ENCODE measurements at places on chromosomes 3 and 15.

DNA sequence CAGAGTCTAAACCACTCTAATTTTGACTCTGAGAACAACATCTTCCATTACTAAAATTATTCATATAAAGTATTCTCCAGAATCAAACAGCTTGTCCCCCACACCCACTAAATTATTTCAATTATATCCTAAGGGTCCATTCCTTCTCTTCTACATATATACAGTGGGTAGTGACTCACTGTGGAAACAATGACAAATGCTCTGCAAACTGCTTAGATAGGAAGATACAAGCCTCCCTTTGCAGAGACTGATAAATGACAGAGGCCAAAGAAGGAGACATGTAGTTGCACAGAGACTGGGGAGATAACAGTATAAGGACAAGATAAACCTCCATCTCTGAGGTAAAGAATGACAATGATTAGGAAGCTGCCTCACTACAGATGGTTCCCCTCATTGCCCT lies 1087.4 kb downstream of the AGBL1 start:
- no peak for DNase-seq

- DNase-seq = no peak
Measured at GRCh38 chr3:145623349-145623748, 537.6 kb downstream of the PLOD2 start.

DNA sequence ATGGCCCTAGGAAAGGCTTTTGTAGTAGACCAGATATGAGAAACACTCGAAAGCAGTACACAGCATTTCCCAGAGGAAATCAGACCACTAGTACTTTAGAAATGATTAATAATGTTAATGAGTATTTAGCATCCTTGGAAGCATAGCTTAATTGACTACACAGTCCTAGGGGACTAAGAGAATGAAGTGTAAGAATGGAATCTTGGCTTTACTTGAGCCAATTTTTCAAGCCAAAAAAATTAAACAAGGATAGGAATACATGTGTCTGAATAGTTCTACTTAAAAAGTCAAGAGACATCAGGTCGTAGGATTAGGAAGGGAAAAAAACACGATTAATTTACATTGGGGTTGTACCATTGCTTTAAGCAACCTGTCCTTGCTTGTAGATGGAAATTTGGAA lies 38.2 kb downstream of the DPPA2 start:
- no peak for DNase-seq

DNA sequence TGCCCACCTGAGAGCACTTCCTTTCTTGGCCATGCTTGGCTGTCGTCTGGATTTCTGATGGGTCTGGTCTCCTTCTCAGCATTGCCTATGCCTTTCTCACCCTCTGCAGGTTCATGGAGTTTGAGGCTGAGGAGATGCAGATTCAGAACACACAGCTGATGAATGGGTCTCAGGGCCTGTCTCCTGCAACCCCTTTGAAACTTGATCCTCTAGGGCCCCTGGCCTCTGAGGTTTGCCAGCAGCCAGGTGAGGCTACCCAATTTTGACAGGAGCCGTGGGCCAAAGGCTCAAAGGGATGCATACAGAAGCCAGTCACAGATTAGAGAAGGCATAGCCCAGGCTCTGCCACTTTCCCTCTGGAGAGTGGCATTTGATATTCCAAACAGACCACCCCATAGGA lies 10.5 kb downstream of the NUTM1 start:
- no peak for DNase-seq

DNA sequence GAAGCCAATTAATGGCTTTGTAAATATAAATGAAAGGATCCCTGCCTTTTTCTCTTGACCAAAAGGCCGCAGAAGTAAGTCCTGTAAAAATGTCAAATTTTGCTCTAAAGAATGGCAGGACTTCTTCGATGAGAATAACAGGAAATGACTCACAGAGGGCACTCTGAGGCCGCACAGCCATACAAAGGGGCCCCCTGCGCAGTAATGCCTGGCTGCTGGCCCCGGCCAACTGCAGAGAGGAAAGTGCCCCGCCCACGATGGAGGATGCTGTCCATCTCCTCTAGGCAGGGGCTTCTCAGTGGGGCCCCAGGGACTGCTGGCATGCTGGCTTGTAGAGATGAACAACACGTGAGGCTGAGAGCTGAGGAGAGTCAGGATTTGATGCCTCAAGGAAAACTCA lies 18.1 kb upstream of the SCN10A start:
- DNase-seq = peak; percentile 58

DNA sequence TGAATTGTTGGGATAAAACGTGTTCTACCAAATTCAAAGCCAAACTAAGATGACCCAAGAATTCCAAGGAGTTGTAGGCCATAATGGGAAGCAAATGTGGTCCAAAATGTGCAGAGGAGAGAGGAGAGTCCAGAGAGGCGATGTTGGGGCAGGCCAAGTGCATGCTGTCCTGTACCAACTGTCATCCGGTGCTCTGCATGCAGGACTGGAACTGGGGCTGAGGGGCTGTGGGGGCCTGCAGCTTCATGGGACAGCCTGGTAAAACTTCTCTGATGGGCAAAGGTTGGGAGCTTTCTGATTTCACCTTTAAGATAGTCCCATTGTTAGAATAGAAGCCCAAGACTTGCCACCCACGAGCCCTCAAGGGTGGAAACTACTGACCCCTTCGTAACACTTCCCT lies 831.4 kb downstream of the AGBL1 start:
- DNase-seq = no peak

DNA sequence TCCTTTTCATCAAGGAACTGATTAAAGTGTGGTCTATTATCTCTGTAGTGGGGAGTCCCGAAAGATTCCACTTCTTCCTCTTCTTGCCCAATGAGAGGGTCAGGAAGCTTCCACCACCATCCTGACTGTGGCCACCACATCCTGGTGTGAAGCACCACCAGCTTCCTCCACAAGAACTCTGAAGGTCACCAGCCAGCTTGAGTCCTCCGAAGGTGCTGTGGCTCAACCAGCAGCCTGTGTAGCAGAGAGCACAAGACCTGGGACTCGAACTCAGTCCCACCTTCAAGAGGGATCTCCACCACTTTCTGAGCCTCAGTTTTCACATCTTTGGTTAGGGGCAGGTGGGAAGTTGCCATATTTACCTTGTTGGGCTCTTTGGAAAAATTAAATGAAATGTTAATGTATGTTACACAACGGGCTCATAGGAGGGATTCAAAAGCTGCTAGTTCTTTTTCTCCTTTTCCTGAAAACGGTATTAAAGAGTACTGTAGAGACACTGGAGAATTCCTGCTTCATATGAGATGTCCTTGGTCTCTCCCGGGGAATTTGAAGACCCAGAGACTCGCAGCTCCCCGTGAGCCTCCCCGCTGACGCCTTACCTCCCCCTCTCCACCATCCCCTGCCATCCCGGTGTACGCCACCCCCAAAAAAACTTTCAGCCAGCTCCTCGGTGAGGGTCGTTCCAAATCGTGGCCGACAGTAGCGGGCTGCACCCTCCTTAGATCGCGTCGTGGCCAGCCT lies 816 bp upstream of the ACAN start:
- DNase-seq = no peak

DNA sequence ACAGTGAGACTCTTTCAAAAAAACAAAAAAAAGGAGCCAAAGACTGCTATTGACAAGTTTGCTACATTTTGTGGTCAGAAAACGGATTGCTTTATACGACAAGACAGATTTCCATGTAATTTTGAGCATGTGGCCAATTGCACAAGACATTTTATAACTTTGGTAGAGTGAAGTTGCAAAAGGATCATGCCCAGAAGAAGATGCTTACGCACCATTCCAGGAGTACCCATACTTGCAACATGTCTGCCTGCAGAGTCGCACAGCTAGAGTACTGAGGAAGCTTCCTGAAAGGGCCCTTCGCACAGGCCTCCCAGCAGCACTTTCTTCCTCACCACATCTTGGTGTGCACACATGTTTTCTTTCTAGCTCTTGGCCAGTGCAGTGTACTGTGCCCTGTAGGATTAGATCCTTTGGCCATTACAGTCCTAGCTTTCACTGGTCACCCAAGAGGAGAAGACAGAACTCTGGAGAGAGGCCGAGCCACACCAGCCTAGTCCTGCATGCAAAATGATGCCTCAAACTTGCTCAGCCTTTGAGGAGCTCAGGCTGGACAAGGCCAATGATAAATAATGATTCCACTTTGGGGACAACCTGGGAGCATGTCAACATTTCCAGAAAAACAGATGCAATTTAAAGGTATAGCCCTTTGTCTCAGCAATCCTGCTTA lies 11.7 kb downstream of the CHDH start:
- no peak for DNase-seq

GRCh38 chr15:52503788-52504496 lies 24.7 kb downstream of the MYO5A start:
- no peak for DNase-seq

GRCh38 chr3:42742259-42742658 lies 30.8 kb downstream of the CCDC13 start:
- DNase-seq = no peak

DNA sequence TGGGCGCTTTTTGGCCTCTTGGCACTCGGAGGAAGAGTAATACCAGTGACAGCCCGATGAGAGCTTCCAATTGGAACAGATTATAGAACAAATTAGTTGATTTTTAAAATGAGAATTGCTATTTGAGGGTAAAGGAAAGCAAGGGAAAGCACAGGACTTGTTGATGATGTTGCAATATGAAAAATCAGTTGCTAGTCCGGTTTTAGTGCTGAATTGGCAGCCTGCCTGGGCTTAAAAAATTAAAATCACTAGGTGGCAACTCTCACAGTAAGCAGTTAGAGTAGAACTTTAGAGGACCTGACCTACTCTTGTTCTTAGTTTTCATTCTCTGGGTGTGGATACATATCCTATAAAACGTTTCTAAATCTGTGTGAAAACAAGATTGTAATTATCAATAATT lies 2.1 kb upstream of the SCAANT1 start:
- no peak for DNase-seq

- DNase-seq = no peak
Measured at GRCh38 chr3:172869368-172869771, 118.8 kb downstream of the ECT2 start.

DNA sequence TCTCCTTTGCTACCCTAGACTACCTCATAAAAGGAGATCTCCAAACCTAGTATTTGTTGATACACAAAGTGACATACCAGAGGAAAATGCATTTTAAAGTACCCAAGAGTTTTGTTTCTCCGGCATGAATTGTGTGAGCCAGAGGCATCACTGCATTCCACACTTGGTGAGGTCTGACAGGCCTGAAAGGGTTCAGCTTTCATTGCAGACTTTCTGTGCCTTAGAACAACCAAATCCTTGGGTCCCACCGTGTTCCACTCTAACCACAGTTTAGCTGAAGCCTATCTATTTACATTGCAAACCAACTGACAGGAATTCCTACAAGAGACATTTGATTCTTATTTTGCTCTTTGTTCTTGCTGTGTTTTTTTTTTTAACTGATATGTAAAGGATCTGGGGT lies 21.0 kb upstream of the EID1 start:
- DNase-seq = no peak

- DNase-seq = no peak
Measured at GRCh38 chr15:71800835-71801745, 9.3 kb upstream of the NR2E3 start.

DNA sequence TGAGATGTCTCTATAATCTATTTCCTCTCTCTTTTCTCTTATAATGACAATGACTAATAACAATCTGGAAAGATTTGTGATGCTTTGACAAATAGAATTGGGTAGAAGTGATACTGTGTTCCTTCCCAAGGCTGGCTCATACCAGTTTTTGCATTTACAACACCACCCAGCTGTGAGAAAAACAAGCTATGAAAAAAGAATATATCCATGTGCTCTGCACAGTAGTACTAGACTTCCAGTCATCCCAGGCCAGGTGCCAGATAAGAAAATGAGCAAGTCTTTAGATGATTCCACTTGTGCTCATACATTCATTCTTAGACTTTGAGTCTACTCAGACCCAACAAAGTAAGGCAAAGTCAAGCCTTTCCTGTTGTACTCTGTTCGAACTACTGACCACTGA lies 350.2 kb upstream of the POU1F1 start:
- no peak for DNase-seq

DNA sequence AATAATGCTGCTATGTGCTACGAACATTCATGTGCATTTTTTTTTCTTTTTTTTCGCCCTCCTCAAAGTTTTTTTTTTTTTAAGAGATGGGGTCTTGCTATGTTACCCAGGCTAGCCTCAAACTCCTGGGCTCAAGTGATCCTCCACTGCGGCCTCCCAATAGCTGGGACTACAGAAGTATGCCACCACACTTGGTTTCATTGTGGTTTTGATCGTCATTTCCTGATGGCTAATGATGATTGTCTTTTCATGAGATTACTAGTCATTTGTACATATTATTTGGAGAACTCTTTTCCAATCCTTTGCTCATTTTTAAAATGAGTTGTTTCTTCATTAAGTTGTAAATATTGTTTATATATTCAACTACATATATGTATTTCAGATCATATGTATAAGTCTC lies 48.8 kb downstream of the FBXO22 start:
- DNase-seq = no peak

DNA sequence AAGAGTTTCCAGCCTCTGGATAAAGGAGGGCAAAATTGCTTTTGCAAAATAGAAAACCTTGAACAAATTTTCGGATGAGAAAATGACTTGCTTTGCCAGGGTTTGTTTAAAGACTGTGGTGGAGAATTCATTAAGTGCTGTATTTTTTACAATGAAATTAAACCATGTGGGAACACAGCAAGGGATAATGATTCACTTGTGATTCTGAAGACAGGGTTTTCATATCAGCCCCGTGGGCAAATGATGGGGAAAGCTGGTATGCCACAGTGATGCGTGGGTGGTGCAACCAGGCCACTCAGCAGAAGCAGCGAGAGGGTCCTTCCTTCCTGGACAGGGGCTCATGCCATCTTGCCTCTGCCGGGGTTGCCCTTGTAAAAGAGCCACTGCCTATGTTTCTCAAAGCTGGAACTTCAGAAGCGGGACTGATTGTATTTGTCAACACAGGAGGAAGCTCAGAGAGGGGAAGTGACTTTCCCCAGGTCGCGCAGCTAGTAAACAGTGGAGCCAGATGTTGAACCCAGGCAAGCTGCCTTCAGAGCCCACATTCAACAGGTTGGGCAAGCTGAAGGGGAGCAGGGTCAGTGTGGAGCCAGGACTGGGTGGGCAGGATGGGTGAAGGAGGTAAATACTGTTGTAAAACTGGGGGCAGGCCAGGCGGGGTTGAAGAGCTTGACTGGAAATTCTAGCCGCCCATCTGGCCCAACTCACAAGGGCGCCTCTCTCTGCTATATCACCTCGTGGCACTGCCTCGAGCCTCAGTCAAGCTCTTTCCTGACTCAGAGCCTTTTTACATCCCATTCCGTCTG lies 79.1 kb downstream of the TOP2B start:
- no peak for DNase-seq

- DNase-seq = no peak
Measured at GRCh38 chr3:29335943-29336342, 55.1 kb downstream of the RBMS3 start.

- no peak for DNase-seq
Measured at GRCh38 chr15:94682171-94682570, 450.8 kb downstream of the MCTP2 start.

- peak; percentile 21 for DNase-seq
Measured at GRCh38 chr3:38562467-38562925, 66.4 kb downstream of the EXOG start.

GRCh38 chr3:136836511-136837156 lies 17.7 kb downstream of the SLC35G2 start:
- no peak for DNase-seq

DNA sequence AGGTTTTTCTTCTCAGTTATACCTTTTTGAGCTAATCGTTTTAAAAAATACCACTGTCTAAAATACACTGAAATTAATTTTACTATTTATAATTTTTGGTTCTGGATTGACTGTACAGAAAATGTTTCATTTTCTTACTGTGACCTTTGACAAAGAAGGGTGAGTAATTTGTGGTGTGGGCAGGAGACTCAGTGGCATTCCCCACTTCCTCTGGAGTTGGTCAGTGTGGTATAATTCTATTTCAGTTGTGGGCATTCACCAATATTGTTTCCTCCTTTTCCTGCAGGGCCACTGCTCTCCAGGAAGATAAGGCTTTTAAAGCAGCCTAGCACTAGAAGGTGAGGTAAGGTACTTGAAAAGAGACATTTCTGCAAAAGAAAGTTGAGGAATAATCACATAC lies 6.5 kb downstream of the DAG1 start:
- no peak for DNase-seq

All from activated CD4-positive, CD25-positive, alpha-beta regulatory T cell treated with anti-CD3 and anti-CD28 coated beads, Interleukin-2, amount 50 U/mL, for 72 hours (primary cell).